ENCODE measurements at places on chromosomes 12 and 14.

DNA sequence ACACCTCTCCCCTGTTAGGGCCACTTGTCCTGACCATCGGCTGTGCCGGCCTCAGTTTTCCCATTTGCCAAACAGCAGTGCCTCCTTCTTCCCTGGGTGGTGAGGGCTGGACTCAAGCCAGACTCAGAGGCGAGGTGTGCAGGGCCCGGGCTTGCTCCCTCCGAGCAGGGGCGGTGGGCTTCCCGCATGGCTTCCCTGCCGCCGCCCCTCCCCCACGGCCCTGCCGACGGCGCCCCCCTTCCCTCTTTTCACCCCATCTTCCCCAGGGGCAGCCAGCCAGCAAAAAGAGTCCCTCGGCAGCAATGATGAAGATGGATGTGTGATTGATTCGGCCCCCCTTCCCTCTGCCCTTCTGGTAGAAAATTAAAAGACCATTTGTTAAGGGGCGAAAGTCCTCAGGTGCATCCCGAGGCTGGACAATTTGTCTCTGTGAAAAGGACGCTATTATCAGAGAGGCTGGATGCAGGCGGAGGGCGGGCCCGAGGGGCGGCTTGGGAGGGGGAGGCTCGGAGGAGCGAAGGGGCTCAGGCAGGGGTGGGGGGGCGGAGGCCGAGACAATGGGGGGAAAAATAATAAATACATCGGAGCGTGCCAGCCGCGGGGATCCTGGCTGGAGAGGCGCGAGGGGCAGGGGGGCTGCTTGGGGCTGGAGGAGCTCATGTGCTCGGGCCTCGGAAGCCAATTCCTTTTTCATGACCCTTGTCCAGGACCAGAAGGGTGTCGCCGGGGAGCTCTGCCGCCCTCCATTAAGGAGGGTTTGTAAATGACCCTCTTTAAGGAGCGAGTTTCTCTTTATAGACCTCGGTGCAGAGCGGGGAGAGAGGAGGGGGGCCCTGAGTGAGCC lies 48.0 kb upstream of the LHX5 start:
- DNase-seq, result no peak

GRCh38 chr12:113184098-113184899 lies 979 bp downstream of the DDX54 start:
- no peak for DNase-seq

DNA sequence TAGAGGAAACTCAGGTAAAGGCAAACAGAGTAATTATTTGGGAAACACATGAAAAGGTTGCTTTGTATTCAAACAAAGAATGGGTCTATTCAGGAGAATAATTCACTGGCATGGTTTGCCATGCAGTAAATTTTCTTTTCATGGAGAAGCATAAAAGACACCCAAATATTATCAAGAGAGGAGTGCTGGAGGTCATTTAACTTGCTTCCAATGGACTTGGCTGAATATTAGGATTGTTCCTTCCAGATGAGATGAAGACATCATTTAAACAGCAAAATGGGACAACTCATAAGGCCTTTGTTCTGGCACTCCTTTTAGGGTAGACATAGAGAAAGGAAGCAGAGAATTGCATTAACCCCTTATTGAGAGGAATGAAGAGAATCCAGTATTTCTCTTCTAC lies 38.7 kb downstream of the WIF1 start:
- DNase-seq, result no peak

DNA sequence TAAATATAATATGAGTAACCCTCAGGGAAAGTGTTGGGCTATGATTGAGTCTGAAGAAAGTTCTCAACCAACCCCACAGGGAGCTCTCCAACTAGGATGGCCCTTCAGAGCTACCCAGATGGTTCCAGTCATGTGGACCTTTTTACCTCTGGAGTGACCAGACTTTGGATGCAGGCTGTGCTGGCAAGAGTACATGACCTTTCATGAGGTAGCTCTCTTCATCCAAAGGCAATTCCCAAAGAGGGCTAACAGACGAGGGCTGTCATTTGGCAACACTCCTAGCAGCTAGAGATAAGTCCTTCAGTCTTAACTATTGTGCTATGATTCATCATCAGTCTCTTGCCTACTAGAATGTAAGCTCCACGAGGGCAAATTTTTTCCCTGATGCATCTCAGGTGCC lies 75.4 kb downstream of the DUSP6 start:
- no peak for DNase-seq

DNA sequence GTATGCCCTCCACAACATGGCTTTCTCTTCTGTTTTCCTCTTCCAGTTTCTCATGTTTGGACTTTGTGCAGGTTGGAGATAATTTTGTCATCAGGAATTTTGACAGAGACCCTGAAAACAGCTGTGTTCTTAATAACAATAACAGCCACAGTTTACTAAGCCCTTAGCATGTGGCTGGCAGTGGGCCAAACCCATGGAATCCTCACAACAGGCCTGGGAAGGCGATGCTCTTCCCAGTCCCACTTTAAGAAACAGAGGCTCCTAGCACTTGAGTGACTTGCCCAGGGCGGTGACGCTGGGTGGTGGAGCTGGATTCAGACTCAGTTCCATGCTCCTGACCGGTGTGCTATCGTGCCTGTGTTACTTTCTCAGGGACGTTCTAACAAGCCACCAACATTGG lies 20.1 kb upstream of the PLEKHG3 start:
- DNase-seq, result no peak

GRCh38 chr12:2051700-2052621 lies 826 bp upstream of the CACNA1C start:
- DNase-seq, result no peak

GRCh38 chr14:23910101-23910875 lies 43.3 kb upstream of the DHRS4 start:
- peak; percentile 72 for DNase-seq

DNA sequence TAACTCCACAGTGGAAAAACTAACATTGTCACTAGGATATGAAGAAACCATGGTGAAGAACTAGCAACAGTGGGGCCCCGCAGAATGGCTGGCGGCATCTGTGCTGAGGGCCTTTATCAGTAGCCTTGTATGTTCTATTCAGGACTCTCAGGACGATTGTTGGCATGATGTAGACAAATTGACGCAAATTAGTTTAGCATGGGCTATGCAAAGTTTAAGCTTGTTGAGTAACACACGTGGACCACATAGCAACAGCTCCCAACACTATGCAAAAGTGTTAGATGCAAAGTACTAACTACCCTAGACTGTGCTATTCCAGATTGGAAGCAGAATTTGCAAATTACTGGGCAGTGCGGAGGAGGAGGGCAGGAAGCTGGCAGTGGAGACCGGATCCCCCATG lies 38.2 kb upstream of the TMEM263 start:
- DNase-seq, result no peak

DNA sequence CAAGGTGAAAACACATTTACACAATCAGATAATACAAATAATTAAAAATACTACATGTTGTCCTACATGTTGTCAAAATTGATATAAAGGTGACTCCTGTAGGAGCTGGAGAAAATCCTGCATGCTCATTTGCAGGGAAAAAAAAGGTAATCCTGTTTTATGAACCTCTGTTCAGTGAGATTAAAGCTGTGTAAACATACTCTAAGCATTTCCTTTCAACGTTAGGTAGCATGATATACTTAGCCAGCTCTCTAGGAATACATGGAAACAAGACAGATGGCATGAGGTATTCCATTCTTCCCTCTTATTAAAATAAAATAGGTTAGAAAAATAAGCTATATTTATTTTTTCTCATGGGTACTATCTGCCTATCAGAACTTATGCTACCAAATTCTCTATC lies 635.7 kb upstream of the FLRT2 start:
- no peak for DNase-seq

- DNase-seq, result no peak
Observed at GRCh38 chr12:37720846-37721245, 595.7 kb upstream of the ALG10B start.

GRCh38 chr14:56686416-56686815 lies 106.8 kb downstream of the TMEM260 start:
- no peak for DNase-seq

DNA sequence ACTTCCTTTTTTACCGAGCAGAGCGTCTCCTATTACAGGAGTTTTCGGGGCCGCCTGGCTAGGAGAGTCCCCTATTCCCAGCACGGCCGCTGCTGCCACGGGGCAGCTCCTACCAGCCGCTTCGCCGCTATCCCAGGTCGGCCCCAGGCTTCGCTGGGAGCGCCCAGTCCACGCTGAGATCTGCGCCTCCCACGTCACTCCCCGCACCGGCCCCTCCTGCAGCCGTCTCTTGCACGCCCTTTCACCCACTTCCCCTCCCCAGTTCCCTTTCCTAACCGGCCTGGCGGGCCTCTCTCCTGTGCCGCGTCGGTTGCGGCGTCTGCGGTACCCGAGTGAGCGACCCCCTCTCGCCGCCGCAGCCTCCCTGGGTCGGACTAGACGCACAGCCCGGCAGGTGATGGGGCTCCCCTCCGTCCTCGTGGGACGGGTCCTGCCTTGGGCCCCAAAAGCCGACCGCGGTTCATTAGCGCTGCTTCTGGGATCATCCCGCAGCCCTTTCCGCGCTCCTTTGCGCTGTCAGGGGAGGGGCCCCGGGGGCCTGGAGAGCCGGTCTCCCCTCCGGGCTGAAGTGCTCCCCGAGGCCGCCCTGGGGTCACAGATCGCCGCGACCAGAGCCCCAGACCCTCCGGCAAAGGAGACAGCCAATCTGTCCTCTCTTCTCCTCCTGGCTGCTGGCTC lies 1318.4 kb downstream of the TMEM121 start:
- DNase-seq, result peak; percentile 63

DNA sequence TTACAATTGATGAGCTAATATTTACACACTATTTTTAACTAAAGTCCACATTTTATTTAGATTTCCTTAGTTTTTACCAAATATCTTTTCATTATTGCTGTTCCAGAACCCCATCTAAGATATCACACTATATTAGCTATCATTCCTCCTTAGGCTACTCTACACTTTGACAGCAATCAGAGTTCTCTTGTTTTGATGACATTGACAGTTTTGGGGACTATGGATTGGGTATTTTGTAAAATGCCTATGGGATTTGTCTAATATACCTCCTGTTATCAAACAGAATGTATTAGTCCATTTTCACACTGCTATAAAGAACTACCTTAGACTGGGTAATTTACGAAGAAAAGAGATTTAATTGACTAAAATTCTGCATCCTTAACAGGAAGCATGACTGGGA lies 489.1 kb downstream of the FOXG1 start:
- no peak for DNase-seq

DNA sequence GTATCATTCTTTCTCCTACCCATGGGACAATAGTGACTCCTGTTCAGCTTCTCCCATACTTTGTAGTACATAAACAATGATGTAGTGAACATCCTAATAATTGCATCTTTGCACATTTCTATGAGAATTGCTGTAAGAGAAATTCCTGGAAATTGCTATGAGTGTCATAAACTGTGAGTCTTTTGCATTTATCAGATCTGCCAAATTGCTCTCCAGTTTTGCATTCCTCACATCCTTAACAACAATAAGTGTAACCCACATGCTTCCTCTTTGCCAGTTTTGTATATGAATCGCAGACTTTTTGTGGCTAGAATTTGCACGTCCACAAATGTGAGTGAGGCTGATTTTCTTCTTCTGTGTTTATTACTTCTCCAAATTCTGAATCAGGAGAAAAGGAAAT lies 124.0 kb upstream of the TBX5 start:
- no peak for DNase-seq

DNA sequence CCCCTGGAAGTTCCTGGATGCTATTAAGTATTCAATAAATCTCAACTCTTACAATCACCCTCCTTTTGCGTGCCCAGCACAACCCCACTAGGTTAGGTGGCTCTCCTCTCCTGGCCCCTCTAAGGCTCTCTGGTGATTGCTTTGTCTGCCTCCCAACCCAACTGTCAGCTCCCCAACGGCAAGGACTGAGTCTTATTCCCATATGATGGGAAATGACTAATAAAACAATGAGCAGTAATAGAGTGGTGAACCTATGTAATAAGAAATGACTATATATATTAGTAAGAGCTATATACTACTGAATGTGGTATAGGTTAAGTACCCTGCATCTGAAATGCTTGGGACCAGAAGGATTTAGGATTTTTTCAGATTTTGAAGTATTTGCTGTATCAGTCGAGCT lies 8.1 kb downstream of the APPL2 start:
- DNase-seq, result no peak

DNA sequence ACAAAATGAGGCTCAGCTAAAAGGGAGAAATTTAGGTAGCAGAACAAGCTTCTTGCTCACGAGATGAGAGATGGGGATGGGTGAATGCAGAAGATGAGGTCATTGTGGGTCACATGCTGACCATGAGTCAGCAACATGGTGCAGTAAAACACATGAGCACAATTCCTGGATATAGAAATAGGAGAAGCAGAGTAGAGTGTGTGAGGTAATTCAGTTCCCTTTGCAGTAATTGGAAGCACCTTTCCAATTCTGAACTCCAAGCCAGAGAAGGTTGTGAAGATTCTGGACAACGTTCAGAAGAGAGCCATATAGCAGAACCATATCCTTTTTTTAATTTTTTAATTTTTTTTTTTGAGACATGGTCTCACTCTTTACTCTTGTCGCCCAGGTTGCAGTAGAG lies 62.0 kb upstream of the LMNTD1 start:
- DNase-seq, result no peak

DNA sequence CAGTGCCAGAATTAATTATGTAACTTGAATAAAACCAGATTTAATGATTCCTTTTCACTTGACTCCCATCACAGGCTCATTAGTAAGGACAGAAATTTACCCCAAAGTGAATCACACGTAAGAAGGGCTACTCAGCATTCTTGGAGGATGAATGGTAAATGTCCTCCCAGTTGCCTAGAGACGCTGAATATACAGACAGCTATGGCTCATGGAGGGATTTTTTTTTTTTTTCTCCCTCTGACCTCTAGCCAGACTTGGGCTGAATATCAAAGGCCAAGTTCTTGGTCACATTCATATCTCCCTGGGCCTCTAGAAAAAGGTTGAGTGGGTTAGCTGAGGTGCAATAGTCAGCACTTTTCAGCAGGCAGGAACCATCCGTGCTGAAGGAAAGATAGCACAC lies 77.5 kb downstream of the PHLDA1 start:
- DNase-seq, result no peak

GRCh38 chr12:44052554-44052953 lies 216.7 kb downstream of the TMEM117 start:
- DNase-seq, result no peak

- DNase-seq, result no peak
Observed at GRCh38 chr14:94936401-94936892, 166.5 kb upstream of the GSC start.

- no peak for DNase-seq
Observed at GRCh38 chr14:36208690-36209278, 32.3 kb upstream of the PTCSC3 start.

DNA sequence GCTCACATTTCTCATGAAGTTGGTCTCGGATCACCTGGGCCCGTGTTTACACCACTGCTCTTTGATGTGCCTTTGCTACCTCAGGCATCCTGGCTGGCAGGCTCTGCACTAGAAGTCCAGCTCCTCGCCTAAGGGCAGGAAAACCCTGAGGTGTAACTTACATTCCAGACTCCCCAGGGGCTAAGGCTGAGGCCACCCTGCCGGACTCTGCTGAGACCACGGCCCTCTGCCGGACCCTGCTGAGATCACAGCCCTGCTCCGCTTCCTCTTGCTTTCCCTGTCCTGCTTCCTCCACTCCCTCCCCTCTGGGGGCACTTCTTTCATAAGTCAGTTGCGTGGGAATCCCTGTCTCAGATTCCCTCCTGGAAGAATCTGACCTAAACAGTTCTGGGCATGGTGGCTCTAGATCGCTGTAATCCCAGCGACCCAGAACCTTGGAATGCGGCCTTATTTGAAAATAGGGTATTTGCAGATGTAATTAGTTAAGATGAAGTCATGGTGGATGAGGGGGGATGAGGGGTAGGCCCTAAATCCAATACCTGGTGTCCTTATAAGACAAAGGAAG lies 17.2 kb downstream of the RILPL1 start:
- no peak for DNase-seq

Measured in GM20000 (cell line).